HAP-1 (cell line): ENCODE measurements at places on chromosomes 11 and 22.

DNA sequence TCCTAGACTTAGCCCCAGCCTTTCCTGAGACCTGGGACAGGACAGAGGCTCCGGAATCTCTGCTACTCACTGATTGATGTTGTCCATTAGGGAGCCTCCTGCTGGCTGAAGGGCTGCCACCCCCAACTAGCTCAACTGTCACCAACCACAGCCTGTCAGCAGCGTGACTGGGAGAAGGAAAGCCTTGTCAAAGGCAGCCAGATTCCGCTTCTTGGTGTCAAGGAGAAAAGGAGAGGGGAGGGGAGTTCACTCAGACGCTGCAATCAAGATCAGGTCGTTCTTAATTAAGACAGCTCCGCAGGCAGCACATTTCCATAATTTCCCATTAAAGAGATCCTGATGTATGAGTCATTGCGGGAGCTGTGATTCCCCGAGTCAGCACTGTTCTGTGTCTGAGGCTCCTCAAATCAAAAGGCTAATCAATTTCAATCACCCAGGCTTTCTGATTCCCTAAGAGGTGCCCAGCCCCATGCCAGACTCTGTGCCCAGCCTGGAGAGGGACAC lies 152.8 kb upstream of the ZBED5 start:
- DNase-seq: peak; percentile 48

- DNase-seq: no peak
Measured at GRCh38 chr11:123509737-123510578, 79.9 kb downstream of the GRAMD1B start.

DNA sequence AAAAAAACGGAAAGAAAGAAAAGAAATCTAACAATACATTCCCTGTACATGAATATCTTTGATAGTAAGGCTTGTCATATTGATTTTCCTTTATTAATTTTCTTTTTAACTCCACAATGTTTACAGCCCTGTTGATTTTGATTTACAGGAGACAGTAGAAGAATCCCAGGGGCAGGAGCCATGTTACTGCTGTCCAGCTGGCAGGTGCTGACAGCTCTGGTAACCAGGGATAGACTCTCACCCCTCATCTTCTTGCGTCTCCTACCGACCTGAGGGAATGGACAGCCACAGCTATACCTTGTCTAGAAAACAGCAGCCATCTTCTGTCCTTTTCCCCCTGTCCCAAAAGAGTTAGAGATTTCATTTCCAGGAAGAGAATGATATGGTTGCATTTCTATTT lies 37.4 kb downstream of the PRDM10 start:
- no peak for DNase-seq

DNA sequence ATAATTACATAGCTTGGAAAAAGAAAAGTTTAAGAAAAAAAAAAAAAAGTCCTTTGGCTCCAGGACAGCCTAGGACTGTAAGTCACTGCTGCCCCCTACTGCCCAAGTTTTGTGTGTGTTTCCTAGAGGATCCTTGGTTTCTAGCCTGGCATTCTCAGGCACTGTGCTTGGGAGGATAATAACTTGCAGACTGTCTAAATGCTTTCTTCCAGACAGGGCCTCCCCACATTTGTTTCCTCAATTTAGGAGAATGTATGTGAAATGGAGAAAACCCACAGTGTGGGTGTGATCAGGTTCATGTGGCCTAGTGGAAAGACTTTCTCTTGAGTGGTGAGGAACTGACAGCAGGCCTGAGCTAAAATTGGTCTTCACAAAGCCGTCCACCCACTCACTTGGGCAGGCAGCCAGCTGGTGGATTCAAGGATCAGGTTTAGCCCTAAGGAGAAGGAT lies 191.0 kb downstream of the NAV2 start:
- peak; percentile 53 for DNase-seq

DNA sequence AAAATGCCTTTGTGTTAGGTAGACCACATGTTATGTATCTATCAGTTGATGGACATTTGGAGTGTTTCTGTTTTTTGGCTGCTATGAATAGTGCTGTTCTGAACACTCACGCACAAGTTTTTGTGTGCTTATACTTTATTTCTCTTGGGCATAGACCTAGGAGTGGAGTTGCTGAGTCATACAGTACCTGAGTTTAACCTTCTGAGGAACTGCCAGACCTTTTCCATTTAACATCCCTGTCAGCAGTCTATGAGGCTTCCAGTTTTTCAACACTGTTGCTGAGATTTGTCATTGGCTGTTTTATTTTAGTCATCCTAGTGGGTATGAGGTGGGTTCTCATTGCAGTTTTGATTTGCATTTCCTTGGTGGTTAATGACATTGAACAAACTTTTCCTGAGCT lies 4.4 kb downstream of the CTTN start:
- no peak for DNase-seq

DNA sequence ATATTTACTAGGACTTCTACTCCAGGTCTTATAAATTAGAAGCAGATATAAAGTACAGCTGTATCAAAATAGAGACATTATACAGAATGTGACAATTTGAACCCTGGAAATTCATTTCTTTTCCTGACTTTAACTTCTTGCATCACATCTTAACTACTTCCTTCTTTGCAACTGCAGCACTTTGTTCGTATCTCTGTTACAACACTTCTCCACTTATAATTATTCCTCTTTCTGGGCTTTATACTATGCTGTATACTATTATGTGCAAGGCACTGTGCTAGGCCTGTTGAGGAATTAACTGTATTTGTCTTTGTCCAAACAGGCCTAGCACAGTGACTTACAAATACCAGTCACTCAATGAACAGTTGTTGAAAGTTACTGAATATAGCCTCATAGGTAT lies 1.8 kb upstream of the SLC36A4 start:
- DNase-seq: no peak

- no peak for DNase-seq
Measured at GRCh38 chr11:103676413-103676812, 360.0 kb upstream of the DDI1 start.

DNA sequence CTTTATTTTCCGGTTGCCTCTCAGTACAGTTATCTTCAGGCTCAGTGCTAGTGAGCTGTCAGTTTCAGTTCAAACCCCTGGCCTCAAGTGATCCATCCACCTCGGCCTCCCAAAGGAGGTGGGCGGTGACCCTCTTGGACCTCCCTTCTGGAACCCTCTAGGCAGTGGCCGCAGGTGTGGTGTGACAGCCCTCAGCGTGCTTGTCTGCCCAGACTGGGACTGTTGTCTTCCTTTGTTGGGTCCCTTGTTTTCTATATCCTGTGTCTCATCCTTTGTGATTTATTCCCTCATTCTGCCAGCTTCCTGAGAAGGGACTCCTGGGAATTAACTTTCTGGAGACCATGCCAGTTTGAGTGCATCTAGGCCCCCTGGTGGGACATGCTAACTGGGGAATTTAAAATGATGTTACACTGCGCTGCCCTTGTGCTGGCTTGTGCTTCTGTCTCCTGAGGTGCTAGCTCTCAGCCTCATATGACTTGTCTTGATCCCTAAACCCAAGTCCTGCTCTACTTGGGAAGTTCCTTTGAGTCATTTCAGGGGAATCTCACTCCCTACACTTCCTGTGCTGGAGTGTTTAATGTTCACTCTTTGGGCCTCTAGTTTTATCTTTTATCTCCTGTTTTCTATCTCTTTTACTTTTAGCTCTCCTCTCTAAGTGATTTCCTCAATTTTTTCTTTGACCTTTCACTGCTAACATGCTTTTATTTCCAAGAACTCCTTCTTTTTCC lies 19.4 kb downstream of the MED15 start:
- no peak for DNase-seq

DNA sequence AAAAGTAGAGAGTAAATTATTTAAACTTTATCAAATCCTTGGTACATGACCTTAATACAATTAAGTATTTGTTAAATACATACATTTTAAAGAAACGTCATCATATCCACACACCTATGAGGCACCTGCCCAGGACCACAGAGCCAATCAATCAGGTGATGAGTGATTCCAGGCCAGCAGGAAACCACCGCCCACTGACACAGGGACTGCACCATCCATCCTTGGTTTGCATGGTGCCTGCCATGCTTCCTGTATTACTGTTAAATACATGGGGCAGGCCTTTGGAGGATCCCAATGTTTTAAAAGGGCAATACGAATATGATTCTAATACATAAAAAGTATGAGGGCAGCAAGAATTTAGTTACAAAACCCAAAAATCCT lies 7.0 kb upstream of the TBC1D10A start:
- no peak for DNase-seq

GRCh38 chr11:59842316-59842715 lies 3.0 kb downstream of the CBLIF start:
- no peak for DNase-seq

- no peak for DNase-seq
Measured at GRCh38 chr22:25478528-25478927, 85.9 kb upstream of the GRK3 start.

GRCh38 chr22:45994491-45995404 lies 17.8 kb upstream of the WNT7B start:
- peak; percentile 47 for DNase-seq

GRCh38 chr11:5847711-5848110 lies 6.0 kb upstream of the OR52E6 start:
- DNase-seq: no peak

DNA sequence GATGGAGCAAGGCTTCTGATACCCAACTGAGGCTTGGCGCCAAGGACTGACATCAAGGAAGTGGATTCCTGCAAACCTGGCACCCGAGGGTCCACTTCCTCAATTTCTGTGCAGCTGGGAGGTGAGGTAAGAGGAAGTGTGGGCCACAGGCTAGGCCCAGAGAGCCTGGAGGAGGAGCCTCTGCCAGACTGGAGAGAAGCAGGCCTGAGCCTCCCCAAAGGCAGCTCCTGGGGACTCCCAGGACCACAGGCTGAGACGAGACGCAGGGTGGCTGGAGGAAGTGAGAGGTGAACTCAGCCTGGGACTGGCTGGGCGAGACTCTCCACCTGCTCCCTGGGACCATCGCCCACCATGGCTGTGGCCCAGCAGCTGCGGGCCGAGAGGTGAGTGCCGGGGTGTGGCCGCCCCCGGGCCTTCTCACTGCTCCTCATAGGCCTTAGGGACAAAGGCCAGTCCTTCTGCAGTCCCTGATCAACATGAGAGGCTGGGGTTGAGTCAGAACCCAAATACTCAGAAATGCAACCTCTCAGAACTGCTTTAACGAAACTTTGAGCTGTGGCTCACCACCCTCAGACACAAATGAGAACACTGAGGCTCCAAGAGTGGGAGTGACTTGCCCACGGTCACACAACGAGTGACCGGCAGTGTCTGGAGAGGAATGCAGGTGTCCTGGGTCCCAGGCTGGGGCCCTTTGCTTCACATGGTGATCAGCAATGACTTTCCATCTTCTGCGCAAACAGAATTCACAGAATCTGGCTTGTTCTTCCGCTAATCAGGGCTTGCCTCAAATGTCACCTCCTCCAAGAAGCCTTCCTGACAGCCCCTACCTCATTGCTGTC lies at the start of gene NCF4:
NCF4 (plus strand) TSS at position 186 of the 839 bp plus-strand sequence; CDS start at position 352, 166 bp downstream.
- DNase-seq: no peak

GRCh38 chr11:68295271-68295670 lies 17.1 kb upstream of the LRP5 start:
- DNase-seq: no peak

GRCh38 chr11:1770528-1770927 lies 6.8 kb upstream of the CTSD start:
- peak; percentile 1 for DNase-seq
